ENCODE measurements at places on chromosomes 13 and 19.

- DNase-seq, result no peak
Measured at GRCh38 chr19:33438987-33439781, 65.7 kb downstream of the CEBPG start.

GRCh38 chr13:34214686-34215085 is 396.7 kb downstream of the RFC3 start:
- DNase-seq, result no peak

GRCh38 chr13:37690361-37690760 is 91.8 kb upstream of the POSTN start:
- DNase-seq, result no peak

- no peak for DNase-seq
Measured at GRCh38 chr13:72852207-72852606, 70.3 kb downstream of the PIBF1 start.

GRCh38 chr13:106527826-106528225 is 7.6 kb downstream of the EFNB2 start:
- no peak for DNase-seq

- no peak for DNase-seq
Measured at GRCh38 chr13:41460074-41460465, 2.7 kb downstream of the RGCC start.

GRCh38 chr13:70255406-70255991 is 147.2 kb upstream of the KLHL1 start:
- no peak for DNase-seq

- no peak for DNase-seq
Measured at GRCh38 chr13:38990693-38991092, at the start of gene STOML3. Gene STOML3, minus strand, starts transcription at chr13:38990831. Its CDS starts 110 bp downstream, at chr13:38990721.

DNA sequence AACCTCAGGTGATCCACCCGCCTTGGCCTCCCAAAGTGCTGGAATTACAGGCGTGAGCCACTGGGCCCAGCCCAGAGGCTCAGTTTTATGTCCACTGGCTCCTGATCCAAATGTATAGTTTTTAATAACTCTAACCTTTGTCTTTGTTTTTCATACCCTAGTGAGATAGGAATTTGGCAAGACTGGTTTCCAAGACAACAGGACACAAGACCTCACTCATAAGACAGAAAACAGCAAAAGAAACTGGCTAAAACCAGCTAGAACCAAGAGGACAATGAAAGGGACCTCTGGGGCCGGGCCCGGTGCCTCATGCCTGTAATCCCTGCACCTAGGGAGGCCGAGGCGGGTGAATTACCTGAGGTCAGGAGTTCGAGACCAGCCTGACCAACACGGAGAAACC is 27.6 kb downstream of the CPT1C start:
- no peak for DNase-seq

DNA sequence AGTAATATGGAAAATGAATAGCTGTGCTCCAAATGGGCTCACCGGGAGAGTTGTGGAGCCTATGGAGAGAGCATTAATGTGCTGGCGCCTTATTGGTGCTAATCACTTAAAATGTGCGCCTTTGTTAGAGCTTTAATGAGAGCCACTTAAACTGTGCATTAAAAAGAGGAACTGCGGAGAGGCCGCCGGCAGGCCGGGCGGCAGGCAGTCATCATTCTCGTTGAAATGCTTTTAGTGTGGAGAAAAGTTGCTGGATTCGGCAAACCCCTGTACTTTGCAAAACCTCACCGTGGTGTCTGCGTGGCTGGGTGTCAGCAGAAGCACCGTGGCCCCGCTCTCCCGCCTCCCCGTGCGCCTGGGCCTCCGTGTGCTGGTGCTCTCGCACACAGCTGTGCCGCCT is 105.5 kb downstream of the KDM4B start:
- no peak for DNase-seq

- peak; percentile 43 for DNase-seq
Measured at GRCh38 chr19:15466851-15467733, 2.7 kb upstream of the RASAL3 start.

DNA sequence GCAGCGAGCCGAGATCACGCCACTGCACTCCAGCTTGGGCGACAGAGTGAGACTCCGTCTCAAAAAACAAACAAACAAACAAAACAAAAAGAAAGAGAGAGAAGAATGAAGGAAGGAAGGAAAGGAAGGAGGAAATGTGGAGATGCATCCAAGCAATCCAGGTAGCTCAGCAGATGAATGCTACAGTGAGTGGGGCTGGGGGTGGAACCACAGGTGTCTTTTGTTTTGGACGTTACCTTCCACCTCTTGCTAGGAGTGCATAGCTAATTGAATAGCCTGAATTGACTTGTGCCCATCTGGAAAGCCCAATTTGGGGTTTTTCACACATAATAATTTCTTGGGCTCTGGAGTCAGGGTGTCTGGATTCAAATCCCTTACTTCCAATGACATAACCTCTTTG is 66.0 kb upstream of the GTF3A start:
- DNase-seq, result no peak

DNA sequence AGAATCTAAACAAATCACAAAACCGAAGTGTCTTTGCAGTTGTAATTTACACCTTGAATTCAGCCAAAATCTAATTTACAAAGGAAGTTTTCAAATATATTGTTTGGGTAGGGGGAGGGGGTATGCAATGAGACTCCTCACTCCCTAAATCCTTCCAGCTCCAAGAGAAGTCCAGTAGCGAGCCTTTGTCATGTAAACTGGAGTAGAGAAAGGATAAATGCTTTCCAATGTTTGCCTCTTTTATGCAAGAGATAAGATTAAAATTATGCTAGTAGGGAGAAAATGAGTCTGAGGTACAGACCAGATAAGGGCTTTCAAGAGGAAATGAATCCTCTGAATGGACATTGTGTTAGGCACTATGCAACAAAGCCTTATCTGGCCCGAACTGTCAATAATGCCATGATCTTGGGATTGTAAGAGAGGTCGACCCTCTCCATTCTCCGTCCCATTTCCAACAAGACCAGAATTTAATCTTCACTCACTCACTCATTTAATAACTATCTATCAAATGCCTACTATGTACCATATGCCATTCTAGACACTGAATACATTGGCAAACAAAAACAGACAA is 199.2 kb downstream of the LACC1 start:
- DNase-seq, result no peak

- no peak for DNase-seq
Measured at GRCh38 chr13:99982731-99983498, 1.3 kb downstream of the ZIC2 start.

DNA sequence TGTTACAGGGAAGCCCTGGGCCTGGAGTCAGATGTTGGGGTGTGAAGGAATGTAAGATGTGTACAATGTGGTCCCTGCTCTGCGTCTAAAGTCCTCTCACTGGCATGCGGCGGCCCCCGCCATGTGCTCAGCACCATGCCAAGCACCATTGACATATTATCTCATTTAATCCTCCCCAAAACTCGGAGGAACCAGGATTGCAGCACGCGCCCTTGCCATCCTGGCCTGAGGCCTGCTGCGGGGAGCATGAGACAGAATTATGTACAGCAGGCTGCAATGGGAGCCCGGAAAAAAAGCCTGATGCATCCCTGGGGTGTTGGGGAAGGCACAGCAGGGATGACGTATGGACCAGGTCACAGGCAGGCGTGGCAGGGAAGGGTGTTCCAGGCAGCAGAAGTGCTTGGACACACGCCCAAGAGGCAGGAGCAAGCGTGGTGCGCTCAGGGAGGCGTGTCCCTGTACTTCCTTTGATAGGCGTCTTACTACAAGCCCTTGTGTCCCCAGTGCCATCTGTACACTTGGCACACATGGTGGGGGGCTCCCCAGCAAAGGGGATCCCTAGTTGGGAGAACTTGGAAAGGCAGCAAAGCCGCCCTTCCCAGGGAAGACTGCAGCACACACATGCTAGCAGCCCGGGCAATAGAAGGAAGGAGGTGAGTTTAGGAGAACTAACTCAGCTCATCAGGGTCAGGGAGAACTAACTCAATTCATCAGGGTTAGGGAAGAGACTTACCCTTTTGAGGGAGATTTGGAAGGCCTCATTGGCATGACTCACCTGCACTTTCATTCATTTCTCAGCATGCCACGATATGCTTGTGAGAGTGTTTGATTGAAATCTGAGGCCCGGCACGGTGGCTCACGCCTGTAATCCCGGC is 3.4 kb downstream of the EVI5L start:
- DNase-seq, result peak; percentile 74

GRCh38 chr19:9667898-9668297 is 7.0 kb downstream of the ZNF562 start:
- no peak for DNase-seq

DNA sequence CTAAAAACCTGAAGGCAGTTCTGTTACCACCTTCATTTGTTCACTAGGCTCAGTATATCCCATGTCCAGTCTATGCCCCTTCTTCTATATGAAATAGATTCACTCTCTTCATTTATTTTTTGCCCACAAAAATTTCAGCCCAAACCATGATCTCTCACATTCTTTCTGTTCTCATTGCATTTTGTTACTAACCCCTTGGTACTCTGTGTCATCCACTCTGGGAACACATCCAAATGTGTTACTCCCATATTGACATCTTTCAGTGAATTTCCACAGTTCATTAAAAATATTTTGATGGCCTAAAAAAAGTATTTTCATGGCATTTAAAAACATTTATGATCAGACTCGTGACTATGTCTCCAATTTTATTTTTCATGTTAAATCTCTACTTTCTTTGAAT is 378.9 kb downstream of the SLITRK1 start:
- DNase-seq, result peak; percentile 78

DNA sequence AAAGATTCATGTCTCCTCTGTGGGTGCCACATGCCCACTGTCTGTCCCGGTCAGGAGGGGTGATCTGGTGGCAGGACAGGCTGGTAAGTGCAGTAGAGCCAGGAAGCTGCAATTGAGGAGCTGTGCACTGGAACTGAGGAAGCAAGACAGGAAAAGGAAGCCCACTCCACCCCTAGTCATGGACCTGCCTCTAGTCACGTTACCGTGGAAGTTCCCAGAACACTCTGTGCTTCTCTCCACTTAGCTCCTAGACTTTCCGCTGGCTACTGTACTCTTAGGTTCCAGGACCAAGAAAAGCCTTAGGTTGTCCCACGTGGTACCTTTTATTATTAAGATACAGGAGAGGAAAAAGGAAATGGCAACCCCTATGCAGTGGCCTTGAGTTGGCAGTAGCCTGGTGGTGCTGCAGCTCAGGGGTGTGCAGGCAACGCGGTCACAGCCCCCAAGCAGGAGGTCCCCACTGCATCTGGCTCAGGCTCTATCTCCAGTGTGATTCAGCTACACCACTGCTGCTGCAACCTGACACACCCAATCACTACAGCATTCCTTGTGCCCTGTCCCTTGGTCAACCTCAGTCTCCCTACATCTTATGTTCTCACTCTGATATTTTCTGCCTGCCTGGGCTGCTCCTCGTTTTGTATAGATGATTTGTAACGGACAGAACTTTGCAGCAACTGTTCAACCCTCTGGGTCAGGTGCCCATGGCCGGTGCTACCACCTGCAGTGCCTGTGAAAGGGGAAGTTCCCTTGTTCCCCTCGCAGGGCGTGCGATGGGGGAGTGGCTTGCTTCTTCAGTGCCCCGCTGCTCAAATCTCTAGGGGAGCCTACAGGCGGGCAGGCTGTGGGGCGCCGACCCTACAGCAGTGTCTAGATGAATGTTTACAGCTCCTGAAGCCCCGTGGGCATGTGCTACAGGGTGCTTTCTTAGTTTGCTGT is 24.4 kb upstream of the GPR12 start:
- no peak for DNase-seq

- DNase-seq, result no peak
Measured at GRCh38 chr19:35525873-35526272, 2.2 kb downstream of the SBSN start.

DNA sequence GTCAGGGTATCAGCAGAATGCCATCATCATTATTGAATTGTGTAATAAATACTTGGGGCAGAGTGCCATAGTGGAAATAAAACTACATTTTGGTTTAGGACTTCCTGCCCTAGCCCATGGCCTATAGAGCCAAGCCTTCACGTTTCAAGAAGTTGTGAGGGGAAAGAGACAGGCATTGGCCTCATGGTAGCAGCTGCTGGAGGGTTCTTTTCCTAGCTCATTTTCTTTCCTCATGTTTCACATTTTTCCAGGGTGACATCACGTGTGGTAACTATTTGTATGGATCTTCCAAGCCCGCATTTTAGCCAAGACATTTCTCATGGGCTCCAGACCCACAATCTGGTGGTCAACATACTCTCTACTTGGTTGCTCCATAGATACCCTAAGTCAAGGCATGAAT is 80.4 kb downstream of the LRCH1 start:
- peak; percentile 96 for DNase-seq

DNA sequence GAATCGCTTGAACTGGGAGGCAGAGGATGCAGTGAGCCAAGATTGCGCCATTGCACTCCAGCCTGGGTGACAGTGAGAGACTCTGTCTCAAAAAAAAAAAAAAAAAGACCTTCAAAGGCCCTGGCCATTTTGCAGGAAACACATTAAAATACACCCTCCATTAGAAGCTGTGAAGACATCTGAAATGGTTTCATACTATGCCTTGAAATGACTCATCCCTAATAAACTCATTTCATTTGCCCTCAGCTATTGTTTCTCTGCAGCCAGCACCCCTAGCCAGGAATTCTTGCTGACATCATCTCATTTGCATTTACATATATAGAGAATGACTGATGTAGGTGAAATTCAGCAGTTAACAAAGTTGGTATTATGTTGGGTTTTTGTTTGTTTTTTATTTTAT is 8.7 kb downstream of the EML2 start:
- peak; percentile 97 for DNase-seq

DNA sequence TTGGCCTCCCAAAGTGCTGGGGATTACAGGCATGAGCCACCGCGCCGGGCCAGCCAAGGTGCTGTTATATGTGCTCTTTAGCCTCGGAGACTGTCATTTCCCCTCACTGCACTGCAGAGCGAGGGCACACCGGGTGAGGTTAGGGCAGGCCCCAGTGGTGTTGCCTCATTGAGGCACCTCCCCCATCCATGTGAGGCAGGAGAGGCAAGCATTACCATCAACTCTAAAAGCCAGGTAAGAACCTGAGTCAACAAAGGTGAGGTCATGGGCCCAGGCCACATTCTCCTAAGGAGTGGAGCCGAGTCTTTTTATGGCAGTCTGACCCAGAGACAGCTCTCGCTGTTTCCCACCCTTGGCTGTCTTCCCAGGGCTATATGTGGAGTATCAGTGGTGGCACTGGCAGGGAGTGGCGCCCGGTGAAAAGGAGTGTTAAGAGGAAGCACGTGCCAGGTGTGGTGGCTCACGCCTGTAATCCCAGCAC is 10.9 kb downstream of the B3GNT8 start:
- no peak for DNase-seq

DNA sequence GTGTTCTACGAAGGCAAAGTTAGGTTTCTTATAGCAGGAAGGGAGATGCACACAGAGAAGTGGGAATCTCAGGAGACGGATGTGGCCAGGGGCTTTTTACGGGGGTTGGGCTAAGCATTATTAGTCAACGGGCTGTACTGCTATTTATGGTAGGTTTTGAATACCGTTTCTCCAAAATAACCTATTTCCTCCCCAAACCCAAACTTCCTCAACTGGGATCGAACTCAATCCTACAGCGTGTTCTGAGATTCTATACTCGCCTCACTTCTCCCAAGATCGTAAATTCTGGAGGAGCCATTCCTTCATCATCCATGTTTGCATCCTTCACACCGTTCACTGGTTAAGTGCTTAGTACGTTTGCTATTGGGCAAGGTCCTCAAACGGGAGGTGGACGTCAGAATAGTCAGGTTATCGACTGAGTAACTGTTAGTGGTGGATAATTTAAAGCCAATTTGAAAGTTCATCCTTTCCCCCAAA is 1.2 kb upstream of the TRIM13 start:
- DNase-seq, result no peak

GRCh38 chr19:33176670-33177416 is 17.3 kb upstream of the LRP3 start:
- DNase-seq, result peak; percentile 99

GRCh38 chr13:103547914-103548313 is 481.7 kb upstream of the SLC10A2 start:
- no peak for DNase-seq

- peak; percentile 63 for DNase-seq
Measured at GRCh38 chr13:108915634-108916512, 286.5 kb downstream of the MYO16 start.

All from EL (cell line).